ENCODE measurements at places on chromosomes 6 and 20.
A peak's percentile ranks its signal among the peaks of the same experiment; 100 is the strongest.

DNA sequence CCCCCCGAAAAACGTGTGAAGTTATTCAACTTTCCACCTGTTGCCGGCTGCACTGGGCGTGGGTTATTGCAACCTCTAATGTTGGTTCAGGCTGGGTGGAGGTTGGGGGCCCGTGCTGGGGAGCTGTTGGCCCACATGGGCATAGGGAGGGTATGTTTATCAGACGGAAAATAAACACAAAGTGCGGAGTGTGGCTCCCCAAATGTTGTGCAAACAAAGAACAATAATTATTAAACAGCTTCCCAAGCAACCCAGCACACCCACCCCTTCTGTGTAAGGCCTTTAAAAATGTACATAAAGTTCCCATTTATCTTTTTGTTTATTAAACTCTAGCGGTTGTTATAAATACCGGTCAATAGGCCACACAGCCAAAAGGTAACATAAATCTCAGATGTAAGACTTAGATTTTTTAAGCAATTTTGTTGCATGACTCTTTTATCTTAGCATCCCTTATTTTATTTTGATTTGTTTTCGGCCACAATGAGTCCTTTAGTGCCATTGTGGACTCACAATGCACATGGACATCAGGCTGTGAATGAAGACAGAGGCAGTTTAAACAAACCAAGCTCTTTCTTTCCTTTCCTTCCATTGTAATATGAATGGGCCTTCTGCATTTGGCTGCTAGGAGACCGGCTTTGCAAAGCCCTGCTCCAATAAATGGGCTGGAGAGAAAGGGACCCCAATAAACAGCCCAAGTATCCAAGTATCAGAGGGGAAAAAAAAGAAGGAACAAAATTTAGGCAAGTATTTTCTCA is 6.9 kb upstream of the DLL1 start:
- no peak for DNase-seq

- no peak for DNase-seq
Observed at GRCh38 chr20:40148886-40149285, 540.1 kb downstream of the MAFB start.

DNA sequence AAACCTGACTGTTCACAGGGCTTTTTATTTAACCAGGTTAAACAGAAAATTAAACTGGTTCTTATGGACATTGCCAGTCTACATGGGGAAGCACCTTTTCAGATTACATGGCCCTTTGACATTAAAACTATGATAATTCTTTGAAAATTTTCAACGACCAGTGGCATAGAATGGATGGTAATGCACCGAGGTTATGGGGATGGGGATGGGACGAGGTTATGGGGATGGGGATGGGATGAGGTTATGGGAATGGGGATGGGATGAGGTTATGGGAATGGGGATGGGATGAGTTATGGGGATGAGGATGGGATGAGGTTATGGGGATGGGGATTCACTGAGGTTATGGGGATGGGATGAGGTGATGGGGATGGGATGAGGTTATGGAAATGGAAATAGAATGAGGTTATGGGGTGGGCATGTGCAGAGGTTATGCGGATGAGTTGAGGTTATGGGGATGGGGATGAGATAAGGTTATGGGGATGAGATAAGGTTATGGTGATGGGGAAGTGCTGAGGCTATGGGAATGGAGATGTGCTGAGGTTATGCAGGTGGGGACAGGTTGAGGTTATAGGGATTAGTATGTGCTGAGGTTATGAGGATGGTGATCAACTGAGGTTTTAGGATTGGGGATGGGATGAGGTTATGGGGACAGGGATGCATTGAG is 541.9 kb downstream of the CDH26 start:
- no peak for DNase-seq

DNA sequence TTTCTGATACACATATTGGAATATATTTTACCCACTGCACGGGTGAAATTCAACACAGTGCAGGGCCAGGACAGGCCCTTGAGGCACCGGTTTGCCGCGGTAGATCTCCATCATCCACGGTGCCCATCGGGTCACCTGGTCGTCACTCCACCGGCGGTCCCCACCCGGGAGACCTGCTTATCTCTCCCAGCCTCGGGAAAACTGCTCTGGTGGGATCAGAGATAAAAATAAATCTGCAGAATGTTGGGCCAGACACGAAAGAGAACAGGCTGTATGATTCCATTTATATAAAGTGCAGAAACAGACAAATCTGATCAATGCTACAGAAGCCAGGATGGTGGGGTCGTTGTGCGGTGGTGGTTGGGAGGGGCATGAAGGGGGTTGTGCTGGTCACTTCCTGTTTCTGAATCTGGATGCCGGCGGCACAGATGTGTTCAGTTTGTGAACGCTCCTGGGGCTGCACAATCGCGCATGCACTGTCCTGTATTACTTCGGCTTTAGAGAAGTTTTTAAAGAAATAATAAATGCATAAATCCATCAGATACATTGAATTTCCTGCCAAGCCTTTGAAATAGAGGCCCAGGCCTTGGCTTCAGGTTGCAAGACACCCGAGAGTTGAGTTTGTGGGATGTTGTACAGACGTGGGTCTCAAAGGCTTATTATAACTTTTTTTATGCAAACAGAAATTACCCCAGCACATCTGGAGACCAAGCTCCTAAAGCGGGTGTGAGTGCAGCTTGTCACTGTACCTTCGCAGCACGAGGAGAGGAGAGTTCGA is 54.3 kb downstream of the ANKRD60 start:
- DNase-seq = no peak

DNA sequence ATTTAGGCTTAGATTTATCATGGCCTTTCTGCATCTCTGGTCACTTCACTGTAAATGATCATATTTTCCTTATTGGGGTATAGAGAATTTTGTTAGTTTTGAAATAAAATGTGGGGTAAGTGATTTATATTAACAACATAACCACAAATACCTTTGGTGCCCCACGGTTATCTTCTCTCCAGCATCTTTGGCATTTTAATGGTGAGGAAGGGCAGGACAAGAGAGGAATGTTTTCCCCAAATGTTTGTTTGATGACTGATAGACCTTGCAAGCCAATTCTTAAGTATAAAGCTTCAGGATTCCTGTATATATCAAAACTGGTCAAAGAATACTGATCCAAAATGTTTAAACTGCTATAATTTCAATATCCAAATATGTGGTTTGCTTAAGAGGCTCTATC is 171.6 kb upstream of the SMLR1 start:
- DNase-seq = no peak

GRCh38 chr6:47447722-47448121 is 29.9 kb upstream of the CD2AP start:
- no peak for DNase-seq

- no peak for DNase-seq
Observed at GRCh38 chr20:38534756-38535155, 46.2 kb upstream of the ADIG start.

- peak; percentile 61 for DNase-seq
Observed at GRCh38 chr6:14660806-14661579, 543.4 kb downstream of the CD83 start.

DNA sequence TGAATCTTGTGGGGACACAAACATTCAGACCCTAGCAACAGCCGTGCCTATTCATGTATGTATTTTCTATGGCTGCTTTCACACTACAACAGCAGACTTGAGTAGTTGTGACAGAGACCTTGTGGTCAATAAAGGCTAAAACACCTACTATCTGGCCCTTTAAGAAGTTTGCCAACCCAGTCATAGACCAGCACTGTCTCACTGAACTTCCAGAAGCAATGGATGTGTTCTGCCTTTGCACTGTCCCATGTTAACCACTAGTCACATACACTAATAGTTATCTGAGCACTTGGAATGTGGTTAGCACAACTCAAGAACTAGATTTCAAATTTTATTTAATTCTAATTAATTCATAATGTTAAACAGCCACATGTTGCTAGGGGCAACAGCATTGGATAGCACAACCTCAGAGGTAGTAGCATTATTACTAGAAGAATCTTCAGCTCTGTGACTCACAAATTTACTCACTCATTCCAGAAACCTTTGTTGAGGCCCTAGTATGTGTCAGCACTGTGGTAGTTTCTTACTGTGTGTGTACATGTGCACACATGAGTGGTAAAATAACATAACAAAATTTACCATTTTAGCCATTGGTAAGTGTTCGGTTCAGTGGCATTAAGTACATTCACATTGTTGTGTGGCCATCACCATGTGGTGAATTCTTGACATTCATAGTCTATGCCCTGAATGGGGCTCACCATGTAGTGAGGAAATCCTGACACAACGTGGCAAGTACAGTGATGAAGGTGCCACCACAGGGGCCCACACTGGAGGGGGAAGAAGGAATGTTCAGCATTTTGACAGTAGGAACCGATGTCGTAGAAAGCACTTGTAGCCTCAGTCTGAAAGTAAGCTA is 107.3 kb downstream of the CEP57L1 start:
- no peak for DNase-seq

DNA sequence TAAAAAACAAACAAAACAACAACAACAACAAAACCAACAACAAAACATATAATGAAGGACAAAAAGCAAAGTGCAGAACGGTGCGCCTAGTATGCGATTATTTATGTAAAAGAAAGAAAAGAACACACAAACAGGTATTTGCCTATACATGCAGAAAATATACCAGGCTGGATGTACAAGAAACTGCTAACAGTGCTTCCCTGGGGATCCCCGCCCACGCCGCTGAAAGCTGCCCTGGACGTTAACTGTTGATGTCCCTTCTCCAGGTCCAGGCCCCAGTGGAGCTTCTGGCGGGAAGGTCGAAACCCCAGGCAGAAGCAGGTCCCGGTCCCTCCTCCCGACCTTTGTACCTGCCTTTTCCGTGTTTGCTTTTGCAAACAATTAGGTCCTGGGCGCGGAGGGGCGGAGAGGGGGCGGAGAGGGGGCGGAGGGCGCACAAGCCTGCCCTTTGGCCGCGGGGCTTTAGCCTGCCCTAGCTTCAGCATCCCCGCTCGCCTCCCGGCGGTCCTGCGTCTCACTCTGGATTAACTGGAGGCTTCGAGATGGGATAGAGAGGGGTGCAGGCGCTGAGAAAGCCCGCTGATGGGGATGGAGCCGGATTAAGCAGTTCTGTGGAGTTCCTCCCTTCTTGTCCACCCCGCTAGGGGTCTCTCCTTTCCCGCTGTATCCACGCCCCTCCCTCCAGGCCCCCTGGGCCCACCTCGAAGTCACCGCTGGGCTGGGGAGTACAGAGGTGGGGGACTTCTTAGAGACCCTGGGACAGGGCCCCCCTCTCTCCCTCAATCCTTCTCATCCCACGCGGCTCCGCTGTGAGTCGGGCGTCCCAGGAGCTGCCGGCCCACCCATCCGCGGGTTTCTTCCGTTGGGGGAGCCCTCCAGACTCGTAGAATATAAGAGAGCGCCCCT is 8.2 kb upstream of the AHCY start:
- DNase-seq = no peak

DNA sequence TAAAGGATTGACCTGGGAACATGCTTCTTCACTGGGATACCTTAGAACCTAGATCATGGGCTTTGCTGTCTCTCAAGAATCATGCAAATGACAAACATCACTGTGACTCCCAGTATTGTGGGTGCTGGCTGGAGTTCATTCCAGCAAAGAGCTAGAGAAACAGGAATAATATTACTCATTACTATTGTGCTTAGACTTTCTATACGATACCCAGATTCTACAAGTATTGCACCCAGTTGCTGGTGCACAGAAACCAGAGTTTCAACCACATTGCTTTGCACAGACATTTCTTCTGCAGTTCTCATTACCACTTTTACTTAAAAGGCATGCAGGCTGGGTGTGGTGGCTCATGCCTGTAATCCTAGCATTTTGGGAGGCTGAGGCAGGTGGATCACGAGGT is 220.4 kb upstream of the ZNF217 start:
- DNase-seq = no peak

DNA sequence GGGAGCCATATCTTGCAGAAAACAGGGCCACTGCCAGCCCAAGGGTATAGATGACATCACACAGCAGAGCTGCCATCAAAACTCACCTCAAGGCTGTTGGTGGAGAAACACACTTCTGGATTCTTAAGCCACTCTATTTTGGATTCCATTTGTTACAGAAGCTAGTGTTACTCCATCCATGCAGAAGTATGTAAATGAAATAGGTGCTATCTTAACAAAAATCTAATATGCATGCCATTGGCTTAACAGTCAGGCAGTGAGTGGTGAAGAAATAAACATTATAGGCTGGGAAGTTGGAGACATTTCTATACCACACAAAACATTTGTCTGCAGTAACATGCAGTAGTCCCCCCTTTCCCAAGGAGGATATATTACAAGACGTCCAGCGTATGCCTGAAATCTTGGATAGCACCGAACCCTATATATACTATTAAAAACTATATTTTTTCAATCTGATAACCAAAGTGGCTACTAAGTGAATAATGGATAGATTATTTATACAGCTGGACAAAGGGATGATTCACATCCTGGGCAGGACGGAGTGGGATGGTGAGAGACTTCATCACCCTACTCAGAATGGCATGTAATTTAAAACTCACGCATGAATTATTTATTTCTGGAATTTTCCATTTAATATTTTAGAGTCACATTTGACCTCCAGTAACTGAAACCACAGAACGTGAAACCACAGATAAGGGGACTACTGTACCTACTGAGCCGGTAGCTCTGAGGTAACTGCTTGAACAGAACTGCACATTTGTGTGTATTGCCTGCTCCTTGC is 160.0 kb upstream of the PLN start:
- DNase-seq = no peak

DNA sequence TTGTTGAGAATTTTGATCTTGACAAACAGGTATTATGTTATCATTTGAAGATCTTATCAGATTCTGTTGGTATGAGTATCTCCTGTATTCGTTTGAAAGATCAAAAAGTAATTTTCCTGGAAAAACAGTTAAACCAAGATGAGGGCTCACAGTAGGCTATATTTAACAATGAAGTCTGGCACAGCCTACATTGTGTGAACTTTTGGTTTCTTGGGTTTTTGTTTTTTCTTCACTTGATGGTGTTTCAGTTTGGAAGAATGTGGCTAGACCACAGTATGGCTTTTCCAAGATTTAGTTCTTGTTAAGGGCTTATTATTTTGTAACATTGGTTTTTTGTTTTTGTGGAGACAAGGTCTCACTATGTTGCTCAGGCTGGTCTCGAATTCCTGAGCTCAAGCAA is 306.4 kb downstream of the CDKAL1 start:
- no peak for DNase-seq

DNA sequence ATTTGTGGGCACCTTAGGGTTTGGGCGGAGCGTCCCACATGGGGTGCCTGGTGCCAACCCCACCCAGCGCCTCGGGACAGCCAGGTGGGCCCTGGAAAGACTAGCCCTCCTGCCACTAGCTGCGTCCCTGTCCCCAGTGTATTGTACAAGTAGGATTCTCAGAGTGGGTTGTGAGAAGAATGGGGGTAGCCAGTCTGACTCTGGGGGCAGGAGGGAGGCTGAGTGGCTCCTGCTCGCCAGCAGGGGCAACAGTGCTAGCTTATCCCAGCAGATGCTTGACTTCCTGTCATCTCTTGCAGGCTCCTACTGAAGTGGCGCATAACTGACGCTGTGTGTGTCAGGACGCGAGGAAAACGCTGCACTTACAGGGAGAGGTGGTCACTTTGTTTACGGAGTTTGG is 9.3 kb downstream of the PSMA7 start:
- no peak for DNase-seq
